ENCODE measurements at places on chromosomes 13 and 19. TPM values are rescaled to one million over a fixed set of nuclear protein-coding genes. Genes with fewer than 3 reads are reported as not detected.
A peak's percentile ranks its signal among the peaks of the same experiment; 100 is the strongest.

WASF3 gene
- total RNA-seq, result 15.5 TPM

LACC1 gene
- total RNA-seq, result 11.1 TPM

NCAN gene
- total RNA-seq, result 0.03 TPM

ELSPBP1 gene
- 2.4 TPM for total RNA-seq

SNAPC2 gene
- 6.5 TPM for total RNA-seq

SMIM44 gene
- not detected for total RNA-seq

IL17D gene
- total RNA-seq, result 3.7 TPM

GRCh38 chr13:31894931-31895330 is 136.6 kb upstream of the FRY start:
- H3K27me3 ChIP-seq, result no peaks in the 10 kb centered on the region
- H3K4me1 ChIP-seq, result no peaks in the 10 kb centered on the region
- H3K4me3 ChIP-seq, result no peak overlapping the region
- H3K36me3 ChIP-seq, result no peaks in the 10 kb centered on the region
- DNase-seq, result no peak

DNA sequence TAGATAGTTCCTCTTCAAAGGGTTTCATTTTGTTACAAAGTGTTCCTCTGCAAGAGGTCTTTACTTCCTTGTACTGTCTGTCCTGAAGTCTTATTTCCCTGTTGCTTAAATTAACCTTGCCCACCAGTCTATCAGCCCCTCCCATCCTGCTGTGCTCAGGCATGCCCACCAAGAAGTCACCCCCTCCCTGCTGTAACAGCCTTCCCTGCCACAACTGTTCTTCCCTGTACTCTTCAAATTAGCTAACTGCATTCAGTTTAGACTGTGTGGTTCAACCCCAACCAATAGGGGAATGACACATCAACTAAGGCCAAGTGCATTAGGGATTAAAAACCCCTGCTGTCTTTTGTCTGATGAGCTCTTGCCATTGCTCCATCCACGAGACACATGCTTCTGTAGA is 34.4 kb upstream of the ZNF562 start:
- no peaks in the 10 kb centered on the region for H3K27me3 ChIP-seq
- no peak overlapping the region for H3K4me3 ChIP-seq
- no peaks in the 10 kb centered on the region for H3K4me1 ChIP-seq
- no peak for DNase-seq
- no peaks in the 10 kb centered on the region for H3K36me3 ChIP-seq

- DNase-seq, result no peak
- peaks cover 4% of the 10 kb centered on the region for H3K4me1 ChIP-seq
- no peaks in the 10 kb centered on the region for H3K27me3 ChIP-seq
- H3K36me3 ChIP-seq, result no peaks in the 10 kb centered on the region
- no peak overlapping the region for H3K4me3 ChIP-seq
Measured at GRCh38 chr13:79648191-79648590, 167.2 kb downstream of the NDFIP2 start.

DNA sequence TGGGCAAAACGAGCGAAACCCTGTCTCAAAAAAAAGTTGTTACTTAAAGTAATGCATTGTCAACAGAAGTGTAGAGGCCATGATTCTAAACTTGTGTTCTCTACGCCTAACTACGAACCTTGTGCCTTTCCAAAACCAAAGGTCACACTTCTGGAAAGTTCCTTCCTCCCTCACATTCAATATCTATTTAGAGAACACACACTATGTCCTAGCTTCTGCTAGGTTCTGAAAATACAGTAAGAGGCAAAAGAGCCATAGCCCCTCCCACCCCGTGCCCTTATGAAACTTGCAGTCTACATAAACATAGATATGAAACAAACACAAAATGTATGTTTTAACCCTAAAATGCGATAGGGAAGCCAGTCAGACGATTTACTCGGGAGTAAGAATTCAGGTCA is 36.4 kb downstream of the RNF6 start:
- H3K36me3 ChIP-seq, result no peaks in the 10 kb centered on the region
- H3K4me3 ChIP-seq, result peak overlapping the region; percentile 68
- H3K4me1 ChIP-seq, result peaks cover 2% of the 10 kb centered on the region
- DNase-seq, result peak; percentile 20
- H3K27me3 ChIP-seq, result no peaks in the 10 kb centered on the region
